ENCODE measurements at places on chromosomes 11 and 22.

DNA sequence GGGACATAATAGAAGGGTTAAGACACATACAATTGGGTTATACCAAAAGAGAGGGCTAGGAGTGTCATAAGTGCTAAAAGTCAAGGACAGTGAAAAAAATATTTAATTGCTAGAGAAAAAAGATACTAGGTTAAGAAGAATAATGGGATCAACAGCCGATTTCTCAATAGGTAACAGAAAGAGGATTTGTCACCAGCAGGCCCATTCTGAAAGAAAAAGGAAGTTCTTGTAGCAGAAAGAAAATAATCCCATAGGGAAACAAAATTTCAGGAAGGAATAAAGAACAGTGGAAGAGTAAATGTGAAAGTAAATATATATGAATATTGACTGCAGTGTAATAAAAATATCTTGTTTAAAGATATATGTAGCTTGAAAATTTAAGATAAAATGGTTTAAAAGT is 43.3 kb upstream of the ADORA2A start:
- no peak for DNase-seq

GRCh38 chr22:39933741-39934140 is 26.5 kb upstream of the TMA7B start:
- DNase-seq: no peak

- no peak for DNase-seq
These were observed 2.6 kb downstream of the MS4A3 start for GRCh38 chr11:60059052-60059451.

GRCh38 chr22:22376352-22376706 is 131.7 kb downstream of the VPREB1 start:
- DNase-seq: no peak

DNA sequence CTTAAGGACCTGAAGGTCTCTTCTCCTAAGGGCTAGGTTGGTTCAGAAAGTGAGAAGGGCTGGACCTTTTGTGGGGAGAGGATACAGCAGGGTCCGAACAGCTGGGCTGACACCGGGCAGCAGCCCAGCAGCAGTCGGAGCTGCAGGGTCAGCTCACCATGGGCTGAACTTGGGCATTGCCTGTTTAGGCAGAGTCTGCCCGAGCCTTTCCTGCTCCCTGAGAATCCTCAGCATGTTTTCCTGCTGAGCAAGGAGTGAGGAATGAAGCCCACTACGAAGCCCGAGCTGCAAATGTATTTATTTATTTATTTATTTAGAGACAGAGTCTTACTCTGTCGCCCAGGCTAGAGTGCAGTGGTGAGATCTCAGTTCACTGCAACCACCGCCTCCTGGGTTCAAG is 83.9 kb downstream of the PTPRJ start:
- DNase-seq: no peak

GRCh38 chr11:19770277-19770676 is 57.6 kb downstream of the NAV2 start:
- DNase-seq: no peak

DNA sequence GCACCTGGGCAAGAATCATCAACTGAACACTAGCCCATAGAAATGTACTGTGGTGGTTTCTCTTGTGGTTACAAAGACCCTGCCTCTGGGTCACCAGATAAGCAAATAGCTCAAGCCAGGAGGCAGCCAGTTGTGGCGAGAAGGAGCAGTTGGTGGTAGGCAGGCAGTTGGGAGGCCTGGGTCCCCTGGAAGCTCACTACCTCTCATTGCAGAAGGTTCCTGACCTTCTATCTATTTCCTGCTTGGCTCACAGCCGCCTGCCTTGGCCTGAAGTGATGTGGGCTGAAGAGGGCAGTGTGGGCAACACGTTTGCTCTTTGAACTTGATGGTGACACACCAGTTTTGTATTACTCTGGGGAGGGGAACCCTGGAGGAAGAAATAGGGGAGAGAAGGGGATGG is 34.7 kb downstream of the NECTIN1 start:
- DNase-seq: no peak

DNA sequence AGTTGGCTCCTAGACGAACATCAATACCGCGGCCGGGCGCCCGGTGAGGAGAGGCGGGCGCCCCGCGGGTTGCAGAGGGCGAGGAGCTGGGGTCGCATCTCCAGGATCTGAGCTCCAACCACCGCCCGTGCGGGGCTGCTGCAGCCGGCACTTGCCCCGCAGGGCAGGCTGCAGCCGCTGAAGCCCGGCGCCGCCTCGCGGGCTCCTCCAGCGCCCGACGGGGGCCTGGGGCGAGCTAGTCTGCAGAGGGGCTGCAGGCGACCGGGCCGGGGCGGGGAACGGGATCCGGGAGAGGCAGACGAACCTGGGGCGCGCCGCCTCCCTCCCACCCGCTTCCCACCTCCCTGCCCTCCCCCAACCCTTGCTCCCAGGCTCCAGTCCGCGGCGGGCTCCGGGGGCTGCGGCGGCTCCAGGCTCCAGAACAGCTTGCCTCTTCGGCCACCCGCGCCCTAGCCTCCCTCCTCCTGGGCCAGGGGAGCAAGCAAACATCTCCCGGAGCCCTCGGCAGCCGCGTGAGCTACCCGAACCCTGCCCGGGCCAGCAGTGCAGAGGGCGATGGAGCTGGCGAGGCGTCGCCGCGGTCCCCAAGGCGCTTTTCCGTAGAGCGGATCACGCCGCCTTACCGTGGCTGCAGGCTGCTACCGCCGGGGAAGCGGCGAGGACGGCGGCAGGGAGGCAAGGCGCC is 802 bp downstream of the TENM4 start:
- no peak for DNase-seq

GRCh38 chr22:30697975-30698374 is 3.3 kb downstream of the OSBP2 start:
- no peak for DNase-seq

DNA sequence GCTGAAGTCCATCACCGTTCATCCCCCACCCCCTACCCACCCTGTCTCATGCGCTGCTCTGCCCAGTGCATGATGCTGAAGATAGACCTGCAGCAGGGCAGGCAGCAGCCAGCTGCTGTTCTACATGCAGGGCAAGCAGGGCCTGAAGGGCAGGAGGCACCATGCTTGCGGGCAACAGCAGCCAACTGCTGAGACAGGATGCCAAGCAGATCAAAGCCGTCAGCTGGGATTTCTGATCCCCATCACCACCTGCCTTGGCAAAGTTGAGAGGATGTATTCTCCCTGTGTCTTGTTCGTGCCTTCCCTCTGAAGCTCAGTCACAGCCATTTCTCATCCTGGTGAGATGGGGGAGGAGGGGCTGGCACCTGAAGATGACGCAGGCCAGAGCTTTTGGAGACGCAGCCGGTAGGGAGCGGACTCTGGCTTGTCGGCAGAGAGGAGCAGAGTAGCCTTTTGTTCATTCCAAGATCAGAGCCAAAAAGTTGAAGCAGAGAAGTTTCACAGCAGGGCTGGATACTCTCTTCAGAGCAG is 227.0 kb downstream of the GRIK4 start:
- no peak for DNase-seq

DNA sequence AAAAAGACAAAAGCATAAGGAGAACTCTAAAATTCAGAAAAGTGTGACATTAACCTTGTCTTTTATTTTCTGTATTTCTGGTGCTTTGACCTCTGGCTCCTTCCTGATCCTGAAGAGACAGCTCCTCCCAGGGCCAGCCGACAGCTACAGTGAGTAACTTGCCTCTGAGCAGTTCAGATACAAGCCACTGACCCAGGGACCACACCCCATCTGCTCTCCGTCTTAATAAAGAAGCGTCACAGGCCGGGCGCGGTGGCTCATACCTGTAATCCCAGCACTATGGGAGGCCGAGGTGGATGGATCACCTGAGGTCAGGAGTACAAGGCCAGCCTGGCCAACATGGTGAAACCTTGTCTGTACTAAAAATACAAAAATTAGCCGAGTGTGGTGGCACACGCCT is 6.5 kb downstream of the MLC1 start:
- no peak for DNase-seq

GRCh38 chr11:112784323-112785073 is 176.7 kb upstream of the NCAM1 start:
- DNase-seq: no peak

GRCh38 chr11:15742626-15743519 is 613.5 kb downstream of the SOX6 start:
- DNase-seq: no peak

GRCh38 chr11:117833401-117833891 is 8.9 kb upstream of the FXYD2 start:
- no peak for DNase-seq

- DNase-seq: no peak
These were observed 587 bp downstream of the ESAM start for GRCh38 chr11:124761301-124762104.

DNA sequence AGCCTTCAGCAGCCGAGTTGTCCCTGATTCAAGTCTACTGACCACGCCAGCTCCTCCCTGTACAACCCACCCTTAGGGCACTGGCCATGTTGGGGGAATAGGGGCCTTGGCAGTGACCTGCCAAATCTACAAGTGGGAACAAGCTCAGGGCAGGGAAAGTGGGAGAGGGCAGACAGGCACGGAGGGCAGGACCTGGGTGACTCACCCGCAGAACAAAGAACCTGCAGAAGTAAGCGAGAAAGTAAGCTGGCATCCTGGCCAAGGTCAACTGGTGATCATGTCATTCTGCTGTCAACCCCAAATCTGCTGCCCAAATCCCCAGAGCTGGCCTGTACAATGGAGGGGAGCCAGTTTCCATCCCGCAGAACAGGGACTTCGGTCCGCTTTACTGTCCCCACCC is 7.9 kb upstream of the SCGB1A1 start:
- DNase-seq: no peak

GRCh38 chr22:28768701-28769393 is 3.6 kb upstream of the CCDC117 start:
- no peak for DNase-seq

All from CD8-positive, alpha-beta T cell (primary cell).